ENCODE measurements at places on chromosomes 16 and 17. TPM values are rescaled to one million over a fixed set of nuclear protein-coding genes. Genes with fewer than 3 reads are reported as not detected.

The CRHR1 gene
- not detected for total RNA-seq

The CIBAR2 gene
- 0.80 TPM for total RNA-seq

The ABCC6 gene
- total RNA-seq = 9.8 TPM

The ABCC12 gene
- total RNA-seq = 0.36 TPM

The C1QL1 gene
- 37.0 TPM for total RNA-seq

The CACNG3 gene
- not detected for total RNA-seq

The ELMO3 gene
- 5.4 TPM for total RNA-seq

The SNF8 gene
- 133 TPM for total RNA-seq

The KRT34 gene
- total RNA-seq = not detected

DNA sequence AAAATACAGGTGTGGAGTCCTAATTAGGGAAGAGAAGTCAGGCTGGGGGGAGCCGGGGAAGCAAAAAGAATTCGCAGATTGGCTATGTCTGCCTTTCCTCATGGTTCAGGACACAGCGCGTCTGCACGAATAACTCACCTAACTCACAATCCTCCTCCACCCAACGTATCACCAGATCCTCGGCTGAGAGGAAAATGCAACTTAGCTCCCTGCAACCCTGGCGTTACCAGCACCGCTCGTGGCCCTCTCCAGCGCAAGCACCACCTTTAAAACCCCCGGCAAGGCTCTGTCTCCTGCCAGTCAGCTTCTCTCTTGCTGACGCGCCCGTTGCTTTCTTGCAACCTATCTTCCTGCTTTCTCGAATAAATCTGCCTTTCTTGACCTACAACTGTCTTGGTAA lies 49.8 kb upstream of the METRNL start:
- DNase-seq = no peak

DNA sequence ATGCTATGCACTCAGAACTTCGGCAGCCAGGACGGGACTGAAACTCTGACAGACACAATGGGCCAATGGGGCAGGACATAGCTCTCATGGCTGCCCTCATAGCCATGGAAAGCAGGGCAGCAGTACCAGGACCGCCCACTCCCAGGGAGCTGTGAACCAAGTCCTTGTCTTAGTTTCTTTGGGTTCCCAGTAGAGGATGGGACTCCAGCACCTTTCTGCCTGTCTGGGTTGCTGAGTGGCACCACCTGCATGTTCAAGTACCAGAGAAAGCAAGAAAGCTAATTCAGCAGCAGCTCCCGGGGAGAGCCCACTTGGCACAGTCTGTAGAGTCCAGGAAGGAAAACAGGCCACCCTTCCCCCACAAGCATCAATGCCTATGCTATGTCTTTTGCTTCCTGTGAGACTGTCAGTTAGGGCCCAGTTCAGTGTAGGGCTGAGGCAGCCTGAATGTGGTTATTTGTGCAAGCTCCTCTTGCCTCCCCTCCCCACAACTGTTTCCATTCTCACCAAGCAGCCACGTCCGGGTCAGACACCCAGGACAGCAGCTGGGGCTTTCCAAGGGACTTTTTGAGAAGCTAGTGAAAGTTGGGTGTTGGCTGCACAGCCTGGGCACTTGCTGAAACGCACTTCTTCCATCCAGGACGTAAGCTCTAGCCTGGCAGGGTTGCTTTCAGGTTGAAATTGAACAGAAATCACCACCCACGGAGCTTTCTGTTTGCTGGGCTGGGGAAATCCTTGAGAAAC lies 7.8 kb downstream of the SUPT4H1 start:
- no peak for DNase-seq

GRCh38 chr17:6567528-6568183 lies 11.3 kb upstream of the PITPNM3 start:
- DNase-seq = no peak

DNA sequence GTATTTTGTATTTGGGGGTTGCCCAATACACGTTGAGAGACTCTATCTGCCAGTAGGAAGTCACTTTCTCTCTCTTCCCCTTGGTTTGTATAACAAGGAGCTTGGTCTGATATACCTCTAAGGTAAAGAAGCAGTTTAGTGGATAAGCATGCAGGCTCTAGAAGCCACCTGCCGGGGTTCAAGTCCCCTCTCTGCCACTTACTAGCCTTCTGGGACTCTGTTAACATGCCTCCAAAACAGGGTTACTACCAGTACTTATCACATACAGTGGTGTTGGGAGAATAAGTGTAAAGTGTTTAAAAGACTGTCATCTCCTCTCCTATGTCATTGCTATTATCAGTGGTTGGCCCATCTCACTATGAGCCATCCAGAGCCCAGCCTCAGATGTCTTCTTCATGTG lies 156.1 kb upstream of the HS3ST3A1 start:
- DNase-seq = no peak

DNA sequence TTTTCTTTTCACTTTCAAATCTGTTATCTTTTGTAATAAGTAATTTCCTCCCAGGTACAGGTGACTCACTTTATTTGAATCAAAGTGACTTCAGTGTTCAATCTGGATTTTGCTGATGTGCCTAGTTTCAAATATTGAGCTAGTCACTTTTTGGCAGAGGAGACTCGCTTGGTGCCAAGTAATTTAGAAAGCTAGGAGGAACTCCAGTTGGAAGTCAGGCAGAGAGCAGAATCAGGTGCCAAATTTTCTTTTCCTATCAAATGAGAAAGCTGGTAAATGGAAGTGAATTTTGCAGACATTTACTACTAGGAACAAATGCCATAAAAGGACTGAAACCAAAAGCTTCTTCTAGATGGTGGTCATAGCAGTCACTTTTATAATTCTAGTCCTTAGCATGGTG lies 656.0 kb upstream of the KIF2B start:
- no peak for DNase-seq

- no peak for DNase-seq
Observed at GRCh38 chr17:51888816-51889215, 269.7 kb downstream of the CA10 start.

- DNase-seq = no peak
Observed at GRCh38 chr16:70711211-70712031, 25.6 kb upstream of the MTSS2 start.

DNA sequence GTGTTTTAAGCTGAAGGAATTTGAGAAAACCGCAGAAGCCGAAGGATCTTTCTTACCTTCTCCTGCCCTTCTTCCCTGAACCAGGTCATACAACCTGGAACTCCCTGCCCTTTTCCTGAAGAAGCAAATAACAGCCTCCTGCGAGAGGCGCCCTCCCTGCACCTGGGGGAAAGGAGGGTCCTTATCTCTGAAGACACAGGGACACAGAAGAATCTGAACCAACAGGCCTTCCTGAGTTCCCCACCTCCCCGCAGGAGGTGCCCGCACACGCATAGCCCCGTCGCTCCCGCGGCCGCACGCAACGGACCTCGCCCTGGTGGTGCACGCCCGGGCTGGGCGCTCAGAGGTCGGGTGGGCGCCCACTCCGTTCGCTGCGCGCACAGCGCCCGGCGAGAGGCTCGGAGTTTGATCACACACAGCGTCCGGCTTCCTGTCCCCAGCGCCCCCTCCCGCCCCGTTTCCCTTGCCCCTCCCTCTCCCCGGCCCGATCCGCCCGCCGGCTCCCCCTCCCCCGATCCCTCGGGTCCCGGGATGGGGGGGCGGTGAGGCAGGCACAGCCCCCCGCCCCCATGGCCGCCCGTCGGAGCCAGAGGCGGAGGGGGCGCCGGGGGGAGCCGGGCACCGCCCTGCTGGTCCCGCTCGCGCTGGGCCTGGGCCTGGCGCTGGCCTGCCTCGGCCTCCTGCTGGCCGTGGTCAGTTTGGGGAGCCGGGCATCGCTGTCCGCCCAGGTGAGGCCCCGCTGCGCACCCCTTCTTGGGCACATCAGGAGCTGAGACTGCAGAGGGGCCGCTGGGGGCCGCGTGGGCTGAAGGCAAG lies at the start of gene TNFSF12:
TSS of gene TNFSF12 (plus strand) at position 474 of the 816 bp plus-strand sequence. CDS start at position 570, 96 bp downstream.
- DNase-seq = no peak

- no peak for DNase-seq
Observed at GRCh38 chr16:75462806-75463205, 1.7 kb downstream of the TMEM170A start.

Data from progenitor cell of endocrine pancreas (in vitro differentiated cells).